LNCaP clone FGC (cell line): ENCODE measurements at places on chromosomes 3 and 15.

- DNase-seq = no peak
Measured at GRCh38 chr15:45751629-45752028, 116.8 kb downstream of the SQOR start.

DNA sequence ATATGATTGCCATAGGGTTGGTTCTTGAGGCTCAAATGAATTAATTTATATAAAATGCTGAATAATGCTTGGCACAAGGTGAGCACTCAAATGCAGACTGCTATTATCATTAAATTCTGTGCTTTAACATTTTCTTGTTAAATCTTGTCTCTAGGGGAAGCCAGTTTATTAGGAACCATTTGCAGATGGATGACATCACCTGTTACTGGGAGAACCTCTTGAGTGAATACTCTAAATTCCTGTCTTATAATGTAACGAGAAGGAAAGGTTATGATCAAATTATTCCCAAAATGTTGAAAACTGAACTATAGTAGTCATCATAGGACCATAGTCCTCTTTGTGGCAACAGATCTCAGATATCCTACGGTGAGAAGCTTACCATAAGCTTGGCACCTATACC, 6.2 kb upstream of the TIMMDC1 start:
- DNase-seq = no peak

- DNase-seq = no peak
Measured at GRCh38 chr3:65857327-65857726, 181.4 kb downstream of the MAGI1 start.

GRCh38 chr3:71433631-71434030, 149.9 kb downstream of the FOXP1 start:
- no peak for DNase-seq

- no peak for DNase-seq
Measured at GRCh38 chr15:90022905-90023700, 22.0 kb downstream of the ZNF710 start.

DNA sequence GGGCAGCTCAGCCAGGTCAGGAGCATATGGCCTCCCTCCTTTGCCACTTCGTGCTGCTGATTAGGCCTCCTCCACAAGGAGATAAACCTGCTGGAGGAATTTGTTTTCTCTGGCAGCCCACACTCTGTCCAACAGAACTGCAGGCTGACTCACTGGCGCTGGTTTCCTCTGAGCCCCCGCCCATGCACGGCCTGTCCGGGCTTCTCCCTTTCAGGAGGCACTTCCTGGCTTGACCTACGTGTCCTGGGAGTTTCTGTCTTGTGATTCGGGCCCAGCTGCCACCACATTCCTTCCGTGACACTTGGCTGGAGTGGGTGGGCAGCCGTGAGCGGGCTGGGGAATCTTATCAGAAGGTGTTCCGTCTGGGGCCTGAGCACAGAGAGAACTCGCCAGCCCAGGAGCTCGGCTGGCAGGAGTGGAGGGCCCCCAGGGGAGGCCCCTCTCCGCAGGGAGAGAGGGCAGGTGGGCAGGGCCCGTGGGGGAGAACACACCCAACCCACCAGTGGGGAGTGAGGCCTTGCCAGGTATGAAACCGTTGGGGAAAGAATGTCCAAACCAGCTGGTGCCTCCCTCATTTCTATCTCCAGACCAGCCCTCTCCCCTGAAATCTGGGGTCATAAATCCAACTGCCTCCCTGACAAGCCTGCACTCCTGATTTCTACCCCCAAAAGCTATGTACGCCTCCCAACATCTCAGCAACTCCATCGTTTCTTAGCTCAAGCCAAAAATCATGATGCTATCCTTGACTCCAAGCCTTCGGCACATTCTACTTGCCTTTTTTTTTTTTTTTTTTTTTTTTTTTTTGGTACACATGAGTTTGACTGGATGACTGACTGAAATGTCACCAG, 110.6 kb upstream of the MEF2A start:
- no peak for DNase-seq

DNA sequence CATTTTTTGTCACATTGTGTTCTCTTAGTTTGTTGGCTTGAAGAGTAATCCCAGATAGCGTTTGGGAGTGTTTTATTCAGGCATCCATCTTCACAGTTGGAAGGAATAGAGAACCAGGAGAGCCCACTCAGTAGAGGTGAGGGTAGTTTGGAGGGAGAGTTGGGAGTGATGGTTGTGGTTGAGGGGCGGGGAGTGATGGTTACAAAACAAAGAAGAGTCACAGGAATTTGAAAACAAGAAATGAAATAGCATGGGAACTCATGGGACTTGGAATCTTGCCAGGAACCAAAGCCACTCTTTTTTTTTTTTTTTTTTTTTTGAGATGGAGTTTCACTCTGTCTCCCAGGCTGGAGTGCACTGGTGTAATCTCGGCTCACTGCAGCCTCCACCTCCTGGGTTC, 36.3 kb downstream of the DUT start:
- no peak for DNase-seq

- DNase-seq = no peak
Measured at GRCh38 chr3:72613871-72614270, 234.4 kb downstream of the SHQ1 start.

GRCh38 chr15:63908991-63909390, 75.2 kb upstream of the HERC1 start:
- DNase-seq = no peak

DNA sequence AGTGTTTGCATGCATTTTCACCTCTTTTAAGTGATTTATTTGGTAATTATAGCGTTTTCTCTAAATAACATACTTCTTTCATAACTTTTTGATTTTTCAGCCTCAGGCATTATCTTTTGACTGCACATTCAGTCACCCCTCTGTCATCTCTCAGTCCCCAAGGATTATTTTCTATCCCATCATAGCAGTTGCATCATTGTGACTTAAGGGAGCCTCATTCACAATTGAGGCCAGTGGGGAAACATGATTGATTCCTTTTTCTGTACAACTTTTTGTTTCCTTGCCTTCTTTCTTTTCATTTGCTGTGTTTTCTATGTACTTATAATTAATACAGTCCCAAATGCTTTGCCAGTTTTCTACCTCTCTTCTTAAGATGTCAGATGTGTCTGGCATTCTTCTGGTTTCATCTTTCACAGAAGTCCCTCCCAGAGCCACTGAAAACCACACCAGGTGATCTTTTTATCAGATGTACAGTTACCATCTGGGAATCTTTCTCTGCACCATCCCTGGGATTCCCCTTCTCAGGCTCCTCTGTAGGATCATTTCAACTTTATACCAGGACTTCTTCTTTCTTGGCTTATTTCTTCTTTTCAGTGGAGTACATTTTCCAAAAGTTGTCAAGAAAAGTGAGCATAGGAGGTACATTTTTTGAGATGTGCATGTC, 151.4 kb downstream of the RAP2B start:
- no peak for DNase-seq

DNA sequence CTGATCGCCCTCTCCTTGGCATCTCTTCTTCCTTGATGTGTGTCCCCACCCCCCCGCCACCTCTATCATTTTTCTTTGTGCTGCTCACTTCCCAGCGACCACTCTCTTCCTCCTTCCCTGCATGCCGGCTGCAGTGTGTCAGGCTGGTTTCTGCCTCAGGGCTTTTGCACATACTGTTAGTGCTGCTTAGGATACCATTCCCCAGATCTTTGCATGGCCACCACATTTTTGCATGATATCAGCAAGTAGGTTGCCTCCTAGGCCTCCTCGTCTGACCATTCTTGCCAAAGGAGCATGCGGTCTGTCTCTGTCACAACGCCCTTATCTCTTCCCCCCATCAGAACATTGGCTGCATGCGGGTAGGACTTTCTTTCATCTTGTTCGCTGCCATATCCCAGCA, 12.5 kb downstream of the FBLN2 start:
- no peak for DNase-seq

DNA sequence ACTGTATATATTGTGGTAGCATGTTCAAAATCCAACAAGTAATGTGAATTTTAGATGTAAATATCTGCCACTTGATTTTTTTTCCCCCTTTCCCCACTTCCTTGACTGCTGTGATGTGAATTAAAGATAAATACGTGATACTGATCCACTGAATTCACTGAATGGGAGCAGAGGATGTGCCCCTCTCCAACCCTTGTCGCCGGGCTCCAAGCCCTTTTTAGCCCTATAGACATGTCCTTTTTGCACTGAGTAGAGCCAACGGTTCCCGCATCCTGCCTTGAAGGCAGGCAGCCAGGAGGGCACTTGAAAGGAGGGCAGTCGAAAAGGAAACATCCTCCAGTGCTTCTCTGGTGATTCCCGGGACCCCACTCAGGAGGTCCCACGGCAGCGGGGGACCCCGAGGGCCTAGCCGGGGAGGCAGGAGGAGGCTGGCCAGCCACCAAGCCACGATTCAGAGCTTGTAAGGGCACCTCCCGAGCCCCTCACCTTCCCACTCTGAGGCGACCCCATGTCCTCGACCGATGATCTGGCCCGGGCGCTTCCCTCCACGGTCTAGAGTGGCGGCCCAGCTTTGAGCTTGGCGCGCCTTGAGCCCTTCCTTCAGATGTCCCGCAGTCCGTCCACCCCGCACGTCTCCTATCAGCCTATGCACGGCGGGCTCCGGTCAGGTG, 901 bp upstream of the MANF start:
- DNase-seq = no peak

DNA sequence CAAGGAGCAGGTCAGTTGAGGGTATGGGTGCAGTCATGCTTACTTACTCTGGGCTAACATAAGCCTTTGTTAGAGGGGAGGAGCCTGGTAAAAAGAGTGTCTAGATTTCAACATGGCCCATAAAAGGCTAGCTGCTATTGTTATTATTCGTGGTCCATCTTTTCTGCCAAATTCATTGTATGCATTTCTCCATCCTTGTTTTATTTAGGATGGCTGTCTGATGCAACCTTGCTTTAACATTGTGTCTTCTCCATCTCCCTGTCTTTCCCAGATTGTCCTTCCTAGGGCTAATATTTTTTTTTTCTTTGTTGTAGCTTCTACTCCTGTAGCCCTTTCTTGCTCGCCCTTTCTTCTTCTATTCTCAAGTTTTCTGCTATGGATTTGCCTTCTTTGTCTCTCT, 12.6 kb downstream of the RBMS3 start:
- no peak for DNase-seq

DNA sequence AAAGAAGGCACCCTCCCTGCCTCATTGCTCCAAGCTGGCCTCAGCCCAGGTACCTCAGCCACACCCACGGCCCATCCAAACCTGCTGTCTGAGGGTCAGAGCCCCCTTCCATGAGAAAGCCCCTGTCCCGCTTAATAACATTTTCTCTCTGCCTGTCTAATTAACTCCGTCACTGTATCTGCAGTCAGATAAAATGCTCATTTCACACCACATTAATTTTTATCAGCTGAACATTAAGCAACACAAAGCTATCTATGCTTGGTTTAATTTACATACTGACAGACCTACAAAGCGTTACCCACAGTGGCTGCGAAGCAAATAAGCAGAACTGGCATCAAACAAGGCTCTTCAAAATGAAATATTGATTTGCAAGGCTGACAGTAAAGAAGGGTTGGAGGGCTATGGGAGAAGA, 309.8 kb upstream of the ICE2 start:
- no peak for DNase-seq

DNA sequence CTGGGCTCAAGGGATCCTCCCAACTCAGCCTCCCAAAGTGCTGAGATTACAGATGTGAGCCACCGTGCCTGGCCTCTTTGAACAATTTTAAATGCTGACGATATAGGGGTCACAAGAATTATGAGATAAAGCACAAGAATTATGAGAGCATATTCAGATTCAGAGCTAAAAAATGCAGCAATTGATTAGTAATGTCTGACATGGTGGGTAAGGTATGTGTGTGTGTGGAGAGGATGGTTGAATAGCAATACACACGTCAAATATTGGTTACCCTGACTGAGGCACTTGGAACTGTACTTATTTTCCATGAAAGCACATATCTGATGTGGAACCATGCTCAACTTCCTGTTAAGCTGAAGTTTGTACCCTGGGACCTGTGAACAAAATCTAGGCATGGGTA, 115.6 kb downstream of the EOMES start:
- DNase-seq = no peak

DNA sequence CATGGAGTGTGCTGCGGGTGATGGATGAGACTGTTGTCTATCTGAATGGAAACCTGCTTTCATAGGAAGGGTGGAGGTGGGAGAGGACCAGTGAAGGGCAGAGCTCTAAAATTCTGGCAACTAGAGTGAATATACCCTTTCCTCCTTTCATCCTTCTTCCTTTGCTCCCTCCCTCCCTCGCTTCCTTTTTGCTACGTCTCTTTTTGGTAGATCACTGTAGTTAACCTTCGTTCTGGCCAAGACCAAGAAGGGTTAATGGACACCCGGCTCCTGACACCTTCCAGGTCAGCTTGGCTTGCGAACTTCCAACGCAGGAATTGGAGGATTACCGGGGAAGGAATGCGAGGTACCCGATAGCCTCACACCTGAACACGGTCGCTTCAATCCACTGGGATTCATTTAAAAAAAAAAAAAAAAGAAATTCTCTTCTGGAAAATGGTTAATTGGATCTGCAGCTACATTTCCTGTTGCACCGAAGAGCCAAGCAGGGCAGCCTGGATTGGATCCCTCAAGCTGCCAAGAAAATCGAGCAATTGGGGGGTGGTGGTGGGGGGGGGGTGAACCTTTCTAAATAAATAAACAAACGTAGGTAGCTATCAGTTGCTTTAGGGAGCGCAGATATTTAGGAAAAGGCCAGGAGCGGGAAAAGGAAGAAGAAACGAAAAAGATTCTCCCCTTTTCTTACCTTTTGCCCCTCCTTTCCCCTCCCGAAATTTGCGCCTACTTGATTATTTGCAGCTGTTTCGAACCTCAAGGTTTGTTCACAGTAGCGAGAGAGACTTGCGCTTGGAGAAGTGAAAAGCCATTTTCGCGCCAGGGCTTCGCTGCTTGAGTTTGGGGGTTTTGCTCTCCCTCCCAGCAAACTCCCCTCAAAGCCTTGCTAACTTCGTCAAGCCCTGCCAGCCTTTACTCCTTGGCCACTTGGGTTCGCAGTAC, 9.5 kb upstream of the NR2F2 start:
- no peak for DNase-seq

DNA sequence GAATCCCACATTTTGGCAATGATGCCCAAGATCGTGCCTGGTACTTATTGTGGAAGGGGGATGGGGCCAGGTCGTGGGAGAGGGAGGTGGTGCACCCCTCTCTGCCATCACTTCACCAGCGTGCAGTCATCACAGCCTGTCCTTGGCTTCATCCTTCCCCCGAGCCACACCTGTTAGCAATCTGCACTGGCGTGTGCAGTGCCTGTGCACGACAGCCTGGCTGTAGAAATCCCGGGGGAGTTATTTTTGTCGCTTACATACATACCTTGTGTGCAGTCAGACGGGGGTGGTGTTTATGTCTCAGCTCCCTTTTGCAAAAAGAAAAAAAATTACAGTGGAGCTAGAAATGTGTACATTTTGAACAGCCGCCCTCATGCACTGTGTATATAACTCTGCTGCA, 216.0 kb downstream of the TLE3 start:
- no peak for DNase-seq

GRCh38 chr15:35980719-35981118, 434.8 kb upstream of the DPH6 start:
- DNase-seq = no peak

- no peak for DNase-seq
Measured at GRCh38 chr3:176190755-176191154, 1006.5 kb downstream of the TBL1XR1 start.

GRCh38 chr3:62027796-62028195, 345.6 kb downstream of the FEZF2 start:
- DNase-seq = no peak

GRCh38 chr3:35223632-35224394, 415.5 kb upstream of the ARPP21 start:
- DNase-seq = no peak

- DNase-seq = no peak
Measured at GRCh38 chr3:23830869-23831484, 25.2 kb downstream of the UBE2E1 start.

GRCh38 chr3:1717524-1717923, 381.1 kb upstream of the CNTN4 start:
- no peak for DNase-seq

- no peak for DNase-seq
Measured at GRCh38 chr3:139630542-139630941, 47.2 kb downstream of the NMNAT3 start.
